ENCODE measurements at places on chromosomes 11 and 22.

DNA sequence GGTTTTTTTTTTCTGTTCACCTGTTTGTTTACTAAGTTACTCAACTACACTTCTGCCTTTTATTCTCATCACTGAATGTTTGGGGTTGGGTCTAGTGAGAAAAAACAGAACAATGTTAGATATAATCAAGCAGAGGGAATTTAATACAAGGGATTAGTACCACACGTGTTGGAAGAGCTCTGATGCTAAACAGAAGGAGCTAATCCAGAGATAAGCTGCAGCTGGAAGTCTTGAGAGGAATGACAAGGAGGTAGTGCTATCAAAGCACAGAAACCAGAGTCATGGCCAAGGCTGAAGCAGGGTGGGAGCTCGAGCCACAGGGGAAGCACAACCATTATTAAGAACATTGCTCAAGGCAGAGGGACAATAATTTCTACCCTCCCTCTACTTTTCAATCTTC is 604.1 kb upstream of the ANO5 start:
- no peak for DNase-seq

DNA sequence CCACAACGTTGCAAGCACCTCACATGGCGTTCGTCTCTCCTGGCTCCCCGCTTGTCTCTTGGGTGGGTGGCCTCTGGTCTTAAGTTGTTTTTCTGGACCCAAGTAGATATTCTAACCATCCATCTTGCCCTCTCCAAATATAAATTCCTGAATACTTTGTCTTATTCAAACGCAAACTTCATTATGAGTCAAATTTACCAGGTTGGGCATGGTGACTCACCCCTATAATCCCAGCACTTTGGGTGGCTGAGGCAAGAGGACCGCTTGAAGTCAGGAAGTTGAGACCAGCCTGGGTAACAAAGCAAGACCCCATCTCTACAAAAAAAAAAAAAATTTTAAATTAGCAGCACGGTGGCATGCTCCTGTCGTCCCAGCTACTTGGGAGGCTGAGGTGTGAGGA is 5.1 kb upstream of the IGSF9B start:
- DNase-seq: no peak

DNA sequence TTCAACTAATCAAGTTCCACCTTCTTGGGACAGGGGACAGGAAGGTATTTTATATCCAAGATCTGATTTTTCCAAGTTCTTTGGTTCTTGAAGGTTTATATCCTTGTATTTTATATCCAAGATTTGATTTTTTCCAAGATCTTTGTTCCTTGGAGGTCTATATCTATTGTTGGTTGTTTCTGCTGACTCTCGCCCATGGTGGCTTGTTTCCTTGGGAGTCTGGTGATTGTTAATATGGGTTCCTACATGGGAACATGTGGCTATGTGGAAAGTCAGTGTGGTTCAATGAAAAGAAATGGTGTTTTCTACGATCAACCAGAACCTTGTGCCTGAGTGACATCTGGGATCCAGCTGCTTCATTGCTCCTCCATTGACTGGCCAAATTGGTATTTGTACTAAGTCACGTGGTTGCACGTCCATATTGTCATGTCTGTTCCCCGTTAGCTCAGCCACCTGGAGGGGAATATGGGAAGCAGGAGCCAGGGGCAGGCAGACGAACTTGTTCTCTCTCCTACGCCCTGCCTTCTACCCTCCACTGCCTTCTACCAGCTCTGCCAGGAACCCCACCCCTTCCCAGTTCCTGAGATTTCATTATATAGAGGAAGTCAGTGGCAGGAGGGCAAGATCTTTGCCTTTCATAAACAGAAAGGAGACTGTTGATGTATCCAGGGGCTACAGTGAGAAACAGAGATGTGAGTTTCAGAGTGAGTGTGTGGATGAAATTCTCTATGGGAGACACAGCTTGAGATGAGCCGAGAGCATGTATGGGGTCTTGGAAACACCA is 11.1 kb upstream of the CSF2RB start:
- no peak for DNase-seq

- DNase-seq: no peak
Observed at GRCh38 chr22:28955817-28956216, 72.4 kb downstream of the ZNRF3 start.

GRCh38 chr11:16408619-16409018 is 52.3 kb upstream of the SOX6 start:
- DNase-seq: no peak

DNA sequence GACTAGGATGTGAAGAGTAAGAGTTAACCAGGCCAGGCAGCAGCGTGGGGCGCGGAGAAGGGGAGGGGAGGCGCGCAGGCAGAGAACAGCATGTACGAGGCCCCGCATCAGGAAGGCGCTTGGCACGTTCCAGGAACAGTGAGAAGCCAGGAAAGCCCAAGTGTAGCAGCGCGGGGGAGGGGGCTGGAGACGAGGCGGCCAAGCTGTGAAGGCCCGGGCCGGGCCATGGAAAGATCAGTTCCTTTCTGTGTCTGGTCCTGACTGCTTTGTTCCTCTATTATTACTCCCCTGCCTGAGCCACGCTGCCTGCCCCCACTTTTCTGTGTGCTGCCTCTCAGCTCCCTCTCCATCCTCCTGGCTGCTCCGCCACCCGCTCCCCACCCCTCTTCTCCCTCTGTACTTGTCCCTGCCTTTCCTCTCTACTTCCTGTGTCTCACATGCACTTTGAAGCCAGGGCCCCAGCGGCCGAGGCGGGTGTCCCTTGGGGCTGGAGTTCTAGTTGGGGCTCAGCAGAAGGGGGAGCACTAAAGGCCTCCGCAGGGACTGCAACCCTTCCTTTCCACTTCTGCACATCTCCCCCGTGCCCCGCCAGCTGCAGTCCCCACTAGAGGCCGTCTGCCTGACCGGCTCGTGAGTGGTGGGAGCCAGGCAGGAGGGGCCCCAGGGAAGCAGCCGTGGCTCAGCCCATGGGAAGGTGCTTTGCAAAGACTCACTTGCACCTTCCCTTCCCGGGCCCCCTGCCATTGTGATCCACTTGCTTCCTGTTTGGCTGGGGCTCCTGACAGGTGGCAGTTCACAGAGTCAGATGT is 63.7 kb downstream of the PRDM11 start:
- DNase-seq: no peak

GRCh38 chr11:122348659-122349409 is 232.8 kb upstream of the BLID start:
- DNase-seq: no peak

DNA sequence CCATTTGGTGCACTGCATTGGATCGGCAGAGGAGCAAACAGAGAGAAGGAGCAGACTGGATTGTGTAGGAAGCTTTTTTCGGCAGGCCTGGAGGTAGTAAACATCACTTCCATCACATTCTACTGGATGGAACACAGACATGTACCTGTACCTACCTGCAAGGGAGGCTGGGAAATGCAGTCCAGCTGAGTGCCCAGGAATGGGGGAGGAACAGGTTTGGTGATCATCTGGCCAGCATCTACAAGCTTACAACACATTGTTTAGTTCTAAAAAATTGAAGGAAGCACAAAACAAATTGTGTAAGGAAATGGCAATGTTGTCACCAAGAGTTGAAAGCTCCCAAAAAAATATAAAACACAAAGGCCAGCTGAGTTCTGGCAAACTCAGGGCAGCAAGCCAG is 19.1 kb downstream of the SMIM38 start:
- DNase-seq: no peak

- DNase-seq: no peak
Observed at GRCh38 chr11:10758957-10759356, 7.9 kb downstream of the CTR9 start.

GRCh38 chr11:91742155-91742554 is 482.5 kb upstream of the FAT3 start:
- DNase-seq: no peak

- DNase-seq: no peak
Observed at GRCh38 chr11:2408671-2409070, 8.1 kb downstream of the TSSC4 start.

DNA sequence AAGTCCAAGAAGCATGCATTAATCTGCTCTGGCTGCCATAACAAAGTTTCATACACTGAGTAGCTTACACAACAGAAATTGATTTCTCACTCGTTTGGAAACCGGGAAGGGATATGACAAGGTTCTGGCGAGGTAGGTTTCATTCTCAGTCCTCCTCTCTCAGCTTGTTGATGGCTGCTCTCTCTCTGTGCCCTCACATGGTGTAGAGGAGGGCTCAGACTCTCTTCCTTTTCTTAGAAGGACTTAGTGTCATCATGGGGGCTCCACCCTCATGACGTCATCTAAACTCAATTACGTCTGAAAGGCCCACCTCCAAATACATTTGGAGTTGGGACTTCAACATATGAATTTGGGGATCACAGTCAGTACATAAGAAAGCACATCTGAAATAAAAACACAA is 18.6 kb downstream of the GLYATL1 start:
- DNase-seq: no peak

DNA sequence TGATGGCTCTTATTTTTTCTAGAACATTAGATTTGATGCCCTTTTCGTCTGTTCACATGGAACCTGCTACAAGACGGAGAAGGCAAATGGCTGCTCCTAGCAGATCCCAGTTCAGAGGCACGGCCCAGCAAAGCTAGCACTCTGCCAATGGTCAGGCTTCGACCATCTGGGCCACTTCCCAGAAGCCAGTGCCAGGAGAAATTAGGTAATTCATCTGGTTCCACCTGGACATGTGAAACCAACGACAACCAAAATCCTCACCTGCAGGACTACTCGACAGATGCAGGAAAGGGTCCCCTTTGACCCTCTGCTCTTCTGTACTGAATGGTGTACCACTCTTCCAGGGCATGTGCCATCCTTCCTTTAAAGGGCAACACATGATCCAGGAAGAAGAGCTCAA is 25.4 kb downstream of the MICAL3 start:
- no peak for DNase-seq

GRCh38 chr11:33630936-33631748 is 69.5 kb downstream of the C11orf91 start:
- no peak for DNase-seq

- DNase-seq: no peak
Observed at GRCh38 chr11:130390071-130390758, 38.2 kb downstream of the ADAMTS8 start.

GRCh38 chr11:12259956-12260355 is 117.4 kb upstream of the PARVA start:
- DNase-seq: no peak

GRCh38 chr11:65981101-65981740 is 19.7 kb downstream of the SART1 start:
- no peak for DNase-seq

GRCh38 chr11:120256178-120256577 is 16.2 kb downstream of the POU2F3 start:
- no peak for DNase-seq

DNA sequence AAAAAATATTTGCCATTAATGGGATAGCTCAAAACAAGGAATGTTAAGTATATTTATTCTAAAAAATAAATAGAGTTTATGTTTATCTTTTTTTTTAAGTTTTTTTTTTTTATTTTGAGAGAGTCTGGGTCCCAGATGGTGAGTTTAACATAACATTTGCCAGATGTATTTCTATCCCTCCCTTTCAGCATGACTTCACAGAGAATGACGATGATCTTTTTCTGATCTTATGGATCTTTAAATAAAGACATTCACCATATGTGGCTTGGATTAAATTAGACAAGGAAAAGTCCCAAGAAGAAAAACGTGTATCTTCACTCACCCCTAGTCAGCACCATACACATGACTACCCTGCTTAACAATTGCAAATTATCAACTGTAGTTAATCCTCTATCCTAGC is 839.8 kb upstream of the CNTN5 start:
- no peak for DNase-seq

Data from NCI-H187 treated with DMSO at 0.1 percent for 48 hours (cell line).